ENCODE measurements at places on chromosomes 1 and 21.

GRCh38 chr1:25613091-25613490 lies 3.5 kb upstream of the MAN1C1 start:
- DNase-seq = no peak

DNA sequence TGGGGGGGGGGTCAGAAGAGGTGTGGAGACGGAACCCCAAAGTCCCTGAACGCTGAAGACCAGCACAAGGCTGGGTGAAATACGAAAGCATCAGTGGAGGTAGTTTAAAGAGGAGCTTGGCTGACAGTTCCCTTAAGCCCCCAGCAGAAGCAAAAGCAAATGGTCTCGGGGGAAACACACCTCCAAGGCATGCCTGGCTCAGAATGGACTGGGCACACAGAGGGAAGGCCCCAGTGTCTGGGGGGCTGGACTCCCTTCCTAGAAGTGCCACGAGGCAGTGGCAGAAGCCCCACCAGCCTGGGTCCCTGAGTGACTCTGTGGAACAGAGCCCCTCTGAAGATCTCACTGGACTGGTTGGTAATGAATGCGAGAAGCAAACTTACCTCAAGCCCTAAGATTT lies 43.9 kb downstream of the UBE2G2 start:
- no peak for DNase-seq

DNA sequence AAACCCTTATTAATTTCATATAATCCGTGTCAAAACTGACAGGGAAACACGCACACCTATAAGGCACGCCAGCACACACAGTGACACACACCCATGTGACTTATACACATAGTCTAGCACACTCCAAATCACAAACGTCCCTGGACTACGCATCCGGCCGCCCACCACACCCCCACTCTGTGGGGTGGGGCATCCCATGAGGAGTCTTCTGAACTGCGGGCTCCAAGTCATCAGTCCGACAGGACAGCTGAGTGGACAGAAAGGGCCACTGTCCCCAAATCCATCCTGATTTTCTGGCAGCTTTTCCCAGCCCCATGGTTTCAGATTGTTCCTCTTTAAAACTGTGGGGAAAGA lies 829 bp downstream of the PEA15 start:
- no peak for DNase-seq

DNA sequence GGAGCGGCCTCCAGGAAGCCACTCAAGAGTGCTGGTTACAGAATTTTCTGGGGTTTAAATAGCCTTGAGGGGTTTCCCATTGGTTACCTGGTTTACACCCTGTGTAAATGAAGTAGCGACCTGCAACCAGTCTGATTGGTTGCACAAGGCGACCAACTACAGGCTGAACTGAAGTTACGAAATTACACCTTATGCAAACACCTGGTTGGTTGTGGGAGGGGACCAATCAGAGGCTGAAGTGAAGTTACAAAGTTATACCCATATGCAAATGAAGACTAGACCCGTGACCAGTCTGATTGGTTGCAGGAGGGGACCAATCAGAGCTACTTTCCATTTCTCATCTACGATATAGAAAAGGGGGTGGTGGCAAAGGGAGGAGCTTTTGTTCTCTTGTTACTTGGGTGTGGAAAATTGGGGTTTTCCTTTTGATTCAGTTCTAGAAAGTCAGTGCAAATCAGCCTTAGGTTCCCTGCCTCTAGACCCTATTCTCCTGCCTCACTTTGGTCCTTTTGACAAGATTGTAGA lies 22.2 kb upstream of the C1orf174 start:
- no peak for DNase-seq

DNA sequence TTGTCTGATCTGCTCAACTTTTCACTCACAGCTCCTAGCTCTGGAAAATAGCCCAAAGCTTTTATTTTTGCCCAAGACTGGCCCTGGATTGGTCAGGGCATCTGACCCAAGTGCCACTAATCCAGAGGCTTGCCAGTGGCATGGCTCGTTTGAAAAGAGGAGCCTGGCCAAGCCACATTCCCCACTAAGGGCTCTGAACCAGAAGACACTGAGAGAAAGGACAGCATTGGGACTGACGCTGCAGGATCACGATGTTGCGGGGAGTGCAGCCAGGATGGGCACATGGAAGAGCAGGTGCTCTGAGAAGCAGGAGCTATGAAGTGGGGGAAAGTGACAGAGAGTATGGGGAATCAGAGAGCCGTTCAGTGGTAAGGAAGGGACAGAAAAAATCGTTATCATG lies 44.9 kb upstream of the TSPAN2 start:
- DNase-seq = no peak

- no peak for DNase-seq
These were observed 32.0 kb downstream of the NFIA start for GRCh38 chr1:61114178-61114870.

DNA sequence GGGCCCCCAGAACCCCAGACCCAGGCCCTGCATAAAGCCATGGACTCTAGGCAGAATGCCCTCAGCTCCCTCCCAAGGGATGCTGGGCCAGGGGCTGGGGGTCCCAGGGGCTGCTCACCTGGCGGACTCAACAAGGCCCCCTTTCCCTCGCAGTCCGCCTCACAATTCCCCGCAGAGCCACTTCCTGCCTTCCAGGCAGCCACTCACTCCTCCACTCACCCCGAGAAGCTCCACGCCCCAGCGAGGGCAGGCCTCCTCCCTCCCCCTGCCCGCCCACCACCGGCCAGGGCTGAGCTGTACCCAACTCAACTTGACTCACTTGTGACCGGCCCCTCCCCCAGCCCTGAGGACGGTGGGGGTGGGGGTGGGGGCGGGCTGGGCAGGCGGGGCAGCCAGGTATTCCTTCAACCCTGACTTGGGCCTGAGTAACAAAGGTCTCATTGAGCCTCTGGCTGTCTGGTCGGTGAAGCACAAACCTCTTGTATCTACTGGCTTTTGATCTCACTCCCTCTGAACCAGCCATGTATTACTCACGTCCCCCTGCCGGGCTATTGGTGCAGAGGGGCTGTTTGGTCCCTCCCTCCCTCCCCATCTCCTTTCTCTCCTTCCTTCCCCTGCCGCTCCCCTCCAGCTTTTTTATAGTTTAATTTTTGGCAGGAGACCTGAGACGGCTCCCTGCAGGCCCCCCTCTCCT lies 5.9 kb downstream of the BLACAT1 start:
- DNase-seq = no peak

- DNase-seq = no peak
These were observed 9.9 kb downstream of the HCRTR1 start for GRCh38 chr1:31627301-31627929.

DNA sequence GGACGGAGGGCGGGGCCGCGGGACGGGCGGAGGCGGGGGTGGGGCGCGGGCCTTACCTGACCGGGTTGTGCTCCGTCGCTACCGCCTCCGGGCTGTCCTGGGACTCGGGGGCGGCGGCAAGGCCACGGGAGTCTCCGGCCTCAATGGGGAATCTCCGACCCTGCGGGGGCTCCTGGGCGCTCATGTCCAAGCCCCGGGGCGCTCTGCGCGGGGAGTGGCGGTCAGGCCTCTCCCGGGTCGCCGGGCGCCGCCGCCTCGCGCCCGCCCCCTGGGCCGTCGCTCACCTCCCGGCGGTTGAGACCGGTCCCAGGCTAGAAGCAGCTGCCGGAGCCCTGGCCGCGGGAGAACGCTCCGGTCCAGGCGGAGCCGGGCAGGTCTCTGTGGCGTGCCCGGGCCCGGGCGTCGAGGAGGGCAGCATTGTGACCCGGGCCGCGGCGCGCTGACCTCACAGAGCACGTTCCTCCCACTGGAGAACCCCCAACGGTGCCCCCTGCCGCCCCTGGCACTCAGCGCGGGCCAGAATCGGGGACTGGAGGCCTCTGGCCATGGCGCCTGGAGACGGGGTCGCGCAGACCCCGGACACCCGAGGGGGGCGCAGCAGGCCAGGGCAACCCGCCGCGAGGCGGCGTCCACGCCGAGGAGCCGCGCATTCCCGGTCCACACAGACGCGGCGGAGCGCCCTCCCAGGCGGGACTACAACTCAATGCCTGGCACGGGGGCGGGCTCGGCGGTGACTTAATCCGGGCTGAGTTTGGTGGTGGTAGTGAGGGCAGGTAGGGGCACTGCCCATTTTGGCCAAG lies 411 bp downstream of the FAM229A start:
- no peak for DNase-seq

DNA sequence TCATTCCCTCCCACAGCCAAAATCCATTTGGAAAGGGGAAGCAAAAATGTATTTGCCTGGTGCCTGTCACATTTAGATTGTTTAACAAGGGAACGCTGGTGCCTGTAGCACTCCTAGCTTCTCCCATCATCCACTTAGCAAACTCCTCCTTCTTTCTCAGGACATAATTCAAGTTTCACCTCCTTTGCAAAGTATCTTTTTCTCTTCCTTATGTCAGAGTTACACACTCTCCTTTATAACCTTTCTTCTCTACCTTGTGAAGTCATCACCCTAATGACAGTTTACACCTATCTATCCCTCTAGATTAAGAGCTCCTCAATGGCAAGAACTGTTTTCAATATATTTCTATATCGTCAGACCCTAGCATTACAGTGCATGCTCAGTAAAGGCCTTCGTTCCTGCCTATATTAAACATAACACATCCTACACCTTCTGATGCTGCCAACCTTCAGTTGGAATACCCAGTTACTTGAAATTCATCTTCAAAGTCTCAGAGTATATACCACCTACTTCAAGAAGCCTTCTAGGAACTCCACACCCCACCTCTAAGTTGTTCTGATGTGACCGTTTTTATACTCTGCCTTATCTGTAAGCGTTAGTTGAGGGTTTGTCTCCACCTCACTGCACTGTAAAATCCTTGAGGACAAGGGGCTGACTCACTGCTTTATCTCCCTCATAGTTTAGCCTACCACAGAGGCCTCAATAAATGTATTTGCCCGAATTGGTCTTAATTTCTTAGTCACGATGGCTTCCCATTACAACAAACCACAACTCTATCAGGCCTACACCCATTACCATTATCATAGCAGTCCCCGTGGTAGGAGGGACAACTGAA lies 1.0 kb upstream of the EPS15 start:
- no peak for DNase-seq

DNA sequence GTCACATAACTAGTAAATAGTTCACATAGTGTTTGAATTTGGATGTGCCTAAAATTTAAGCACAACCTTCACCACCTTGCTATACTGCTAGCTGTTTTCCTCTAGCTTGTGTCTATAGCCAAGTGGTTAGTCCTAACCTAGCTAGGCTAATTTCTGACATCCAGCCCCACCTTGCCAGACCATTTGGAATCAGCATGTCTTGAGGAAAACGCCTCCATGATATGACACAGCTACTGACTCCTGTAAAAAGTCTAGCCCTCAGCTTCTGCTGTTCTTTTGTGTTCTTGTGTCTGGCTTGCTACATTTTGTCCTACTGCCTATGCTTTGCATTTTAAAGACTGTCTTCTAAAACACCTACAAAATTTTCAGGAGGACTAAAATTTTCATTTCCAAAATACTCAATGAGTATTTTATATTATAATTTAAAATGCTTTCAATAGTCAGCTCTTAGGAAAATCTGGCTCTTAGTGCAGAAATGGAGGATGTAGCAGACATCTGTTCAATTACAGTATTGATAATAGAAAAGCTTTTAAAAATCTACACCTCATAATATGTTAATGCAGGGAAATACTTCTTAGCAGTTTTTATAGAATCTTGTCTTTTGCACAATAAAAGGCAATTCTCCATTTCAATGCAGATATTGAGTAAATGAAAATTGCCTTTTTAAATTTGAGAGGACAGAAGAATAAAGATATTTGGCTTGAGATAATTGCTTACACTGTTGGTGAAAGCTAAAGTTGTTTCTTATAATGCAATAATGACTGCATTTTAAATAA lies 160.8 kb upstream of the APP start:
- DNase-seq = no peak

- DNase-seq = no peak
These were observed 76.6 kb upstream of the PRDX6 start for GRCh38 chr1:173400387-173400995.

GRCh38 chr1:36909946-36910725 lies 124.2 kb downstream of the GRIK3 start:
- no peak for DNase-seq

DNA sequence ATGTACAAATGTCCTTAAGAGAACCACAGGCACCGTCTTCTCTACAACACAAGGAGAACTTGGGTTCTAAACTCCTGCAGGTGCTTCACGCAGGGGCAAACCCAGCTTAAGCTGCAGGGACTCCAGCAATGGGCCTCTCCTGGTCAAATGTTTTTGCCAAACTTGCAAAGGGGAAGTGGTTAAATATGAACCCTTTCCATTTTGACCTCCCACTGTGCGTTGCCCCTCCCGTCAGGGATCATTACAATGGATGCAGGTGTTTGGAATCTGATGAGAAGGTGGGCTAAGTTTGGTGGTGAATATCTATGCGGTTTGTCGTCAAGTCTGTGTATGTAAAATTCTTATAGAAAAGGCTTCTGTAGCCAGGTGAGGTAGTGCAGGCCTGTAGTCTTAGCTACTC lies 29.1 kb upstream of the SLC25A33 start:
- no peak for DNase-seq

GRCh38 chr1:106038260-106038659 lies 1018.2 kb upstream of the PRMT6 start:
- DNase-seq = no peak

DNA sequence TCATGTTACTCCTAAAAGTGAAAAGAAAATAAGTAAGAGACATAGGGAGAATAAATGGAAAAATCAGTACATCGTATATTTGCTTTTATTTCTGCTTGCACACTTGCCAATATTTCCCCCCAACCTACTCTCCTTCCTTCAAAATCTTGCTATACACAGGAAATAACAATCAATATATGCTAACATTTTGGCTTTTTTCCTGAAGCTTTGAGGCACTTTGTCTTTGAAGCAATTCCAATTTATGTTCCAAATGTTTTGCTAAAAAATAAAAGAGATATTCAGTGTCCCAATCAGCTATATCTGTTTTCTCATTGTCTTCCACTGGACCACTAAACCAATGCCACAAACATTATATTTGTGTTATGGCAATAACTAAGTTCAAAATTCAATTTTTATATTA lies 184.0 kb upstream of the NEGR1 start:
- DNase-seq = no peak

DNA sequence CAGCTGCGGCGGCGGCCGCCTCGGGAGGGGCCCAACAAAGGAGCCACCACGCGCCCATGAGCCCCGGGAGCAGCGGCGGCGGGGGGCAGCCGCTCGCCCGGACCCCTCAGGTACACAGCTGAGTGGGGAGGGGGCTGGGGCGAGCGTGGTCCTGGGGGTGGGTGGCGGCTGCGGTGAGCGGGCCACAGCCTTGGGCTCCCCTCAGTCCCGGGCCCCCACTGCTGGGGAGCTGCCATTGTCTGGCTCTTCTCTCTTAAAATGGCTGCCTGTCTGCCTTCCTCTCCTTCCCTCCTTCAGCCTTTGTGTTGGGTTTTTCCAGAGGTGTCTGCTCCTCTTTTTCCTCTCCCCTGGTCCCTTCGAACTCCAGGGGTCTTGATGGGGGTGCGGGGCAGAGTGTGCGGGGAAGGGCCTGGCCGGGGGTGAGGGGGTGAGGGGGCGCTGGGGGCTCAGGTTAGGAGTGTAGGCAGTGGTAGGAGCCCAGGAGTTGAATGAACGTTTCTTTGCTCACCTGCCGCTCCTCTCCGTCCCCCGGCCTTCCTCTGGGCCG lies 1.7 kb downstream of the ARID1A start:
- DNase-seq = no peak

- no peak for DNase-seq
These were observed 8.7 kb downstream of the IL12RB2 start for GRCh38 chr1:67316180-67316902.
